ENCODE measurements at places on chromosomes 7 and 10.

GRCh38 chr7:151938550-151938949 lies 17.7 kb upstream of the GALNTL5 start:
- no peak for DNase-seq

GRCh38 chr7:27134392-27134791 lies 3.8 kb upstream of the HOXA4 start:
- DNase-seq, result no peak

DNA sequence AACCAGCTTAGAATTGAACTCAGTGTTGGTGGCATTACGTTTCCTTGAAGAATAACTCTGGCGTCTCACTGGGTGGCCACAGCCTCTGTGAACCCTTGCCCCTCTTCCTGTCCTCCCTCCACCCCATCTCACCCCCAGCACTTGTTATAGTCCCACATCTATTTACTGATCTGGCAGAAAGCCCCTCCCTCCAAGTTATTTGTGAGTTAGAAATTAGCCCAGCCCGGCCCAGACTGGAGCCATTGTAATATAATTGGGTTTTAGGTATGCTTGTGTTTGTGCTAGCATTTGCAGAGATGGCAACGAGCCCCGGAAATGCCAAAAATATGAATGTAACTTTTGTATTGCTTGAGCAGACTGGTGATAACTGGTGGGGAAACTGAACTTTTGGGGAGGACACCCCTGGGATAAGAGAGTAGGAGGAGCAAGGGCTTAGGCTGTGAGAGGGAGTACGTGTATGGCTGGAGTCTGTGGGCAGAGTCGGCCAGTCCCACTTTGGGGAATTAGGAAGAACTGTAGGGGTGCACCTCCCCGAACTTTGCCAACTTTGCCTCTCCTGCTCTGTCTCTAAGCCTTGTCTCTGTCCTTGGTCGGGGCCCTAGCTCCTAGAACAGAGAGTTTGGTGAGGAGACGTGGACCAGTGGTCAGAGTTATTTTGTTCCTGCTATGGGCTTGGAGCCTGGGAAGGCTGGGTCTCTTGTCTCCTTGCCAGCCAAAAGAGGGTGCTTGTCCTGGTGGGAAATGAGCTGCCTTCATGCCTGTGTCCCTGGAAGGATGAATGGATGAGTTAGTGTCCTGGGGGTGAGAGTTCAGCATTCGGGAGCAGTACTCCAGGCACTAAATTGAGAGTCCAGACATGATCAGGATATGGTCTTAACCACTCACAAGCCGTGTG lies 19.3 kb upstream of the TRIM8 start:
- DNase-seq, result no peak

DNA sequence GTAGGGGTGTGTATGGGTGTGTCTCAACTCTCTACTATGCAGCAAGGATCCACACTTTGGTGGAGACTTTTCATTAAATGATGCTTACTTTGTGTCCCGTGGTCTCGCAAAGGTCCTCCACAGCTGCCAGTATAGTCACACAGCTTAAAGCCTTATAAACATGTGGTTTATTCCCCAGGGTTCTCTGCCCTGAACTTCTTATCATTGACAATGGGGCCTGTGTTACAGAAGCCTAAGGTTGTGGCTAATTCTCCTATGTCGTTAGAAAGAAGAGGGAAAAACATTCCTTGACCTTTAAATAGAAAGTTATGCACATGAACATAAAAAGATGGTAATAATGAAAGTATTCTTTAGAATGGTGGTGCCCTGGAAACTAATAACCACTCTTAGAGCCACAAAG lies 201.4 kb downstream of the INHBA start:
- no peak for DNase-seq

- DNase-seq, result no peak
Measured at GRCh38 chr7:57449904-57450303, at the start of gene ZNF716. Gene ZNF716 (plus strand): TSS chr7:57450177. CDS start chr7:57450289, 112 bp downstream.

Data from activated CD8-positive, alpha-beta memory T cell treated with anti-CD3 and anti-CD28 coated beads for 1 hour (primary cell).